Fibroblast of the conjunctiva (primary cell): ENCODE measurements at places on chromosomes 7 and 10.
A peak's percentile ranks its signal among the peaks of the same experiment; 100 is the strongest.

GRCh38 chr7:27920281-27920946, 180.5 kb downstream of the TAX1BP1 start:
- DNase-seq = no peak

DNA sequence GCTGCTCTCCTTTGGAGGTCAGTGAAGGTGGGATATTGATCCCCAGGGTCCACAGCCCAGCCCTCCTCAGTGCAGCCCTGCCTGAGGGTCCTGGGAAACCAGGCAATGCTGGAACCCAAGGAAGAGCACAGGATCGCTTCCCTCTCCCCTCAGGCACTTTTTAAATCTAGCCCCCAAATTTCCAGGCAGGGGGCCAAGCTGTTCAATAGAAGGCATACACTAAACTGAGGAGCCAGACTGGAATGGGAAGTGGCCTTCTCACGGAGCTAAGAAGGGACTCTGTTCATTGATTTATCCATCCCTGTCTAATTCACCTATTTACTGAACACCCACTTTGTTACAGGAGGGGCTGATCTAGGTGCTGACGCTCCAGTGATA, 60.3 kb downstream of the GLI3 start:
- DNase-seq = no peak

DNA sequence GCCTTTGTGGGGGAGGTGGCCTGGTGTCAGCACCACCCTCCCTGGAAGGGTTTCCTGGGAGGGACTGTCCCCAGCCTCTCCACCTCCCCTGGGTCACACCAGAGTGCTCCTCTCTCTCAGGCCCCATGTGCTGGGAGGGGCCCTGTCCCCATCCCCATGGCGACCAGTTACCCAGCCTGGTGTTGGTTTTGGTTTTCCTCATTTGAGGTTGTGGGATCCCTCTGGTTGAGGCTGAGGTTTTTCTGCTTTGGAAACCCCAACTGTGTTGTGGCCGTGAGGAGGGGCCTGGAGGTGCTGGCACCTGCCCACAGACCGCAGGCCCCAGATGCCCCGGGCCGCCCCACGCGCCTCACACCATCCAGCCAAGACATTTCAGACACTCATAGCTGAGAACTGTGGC, 106.3 kb downstream of the GRK5 start:
- DNase-seq = no peak

GRCh38 chr10:29861811-29862505, 197.4 kb downstream of the JCAD start:
- DNase-seq = peak; percentile 89

- DNase-seq = no peak
Observed at GRCh38 chr10:7667262-7668141, 736 bp upstream of the ITIH5 start.

GRCh38 chr10:36720895-36721294, 404.5 kb upstream of the ANKRD30A start:
- DNase-seq = no peak
